Pancreas (tissue), 10 donors: ENCODE measurements at places on chromosomes 6 and 20. TPM values are rescaled to one million over a fixed set of nuclear protein-coding genes. Genes with fewer than 3 reads are reported as not detected.

- no peak for DNase-seq
These were observed 304.2 kb downstream of the LRFN2 start for GRCh38 chr6:40282986-40283385.

Gene DEF6
- total RNA-seq, result 9.4 TPM

DNA sequence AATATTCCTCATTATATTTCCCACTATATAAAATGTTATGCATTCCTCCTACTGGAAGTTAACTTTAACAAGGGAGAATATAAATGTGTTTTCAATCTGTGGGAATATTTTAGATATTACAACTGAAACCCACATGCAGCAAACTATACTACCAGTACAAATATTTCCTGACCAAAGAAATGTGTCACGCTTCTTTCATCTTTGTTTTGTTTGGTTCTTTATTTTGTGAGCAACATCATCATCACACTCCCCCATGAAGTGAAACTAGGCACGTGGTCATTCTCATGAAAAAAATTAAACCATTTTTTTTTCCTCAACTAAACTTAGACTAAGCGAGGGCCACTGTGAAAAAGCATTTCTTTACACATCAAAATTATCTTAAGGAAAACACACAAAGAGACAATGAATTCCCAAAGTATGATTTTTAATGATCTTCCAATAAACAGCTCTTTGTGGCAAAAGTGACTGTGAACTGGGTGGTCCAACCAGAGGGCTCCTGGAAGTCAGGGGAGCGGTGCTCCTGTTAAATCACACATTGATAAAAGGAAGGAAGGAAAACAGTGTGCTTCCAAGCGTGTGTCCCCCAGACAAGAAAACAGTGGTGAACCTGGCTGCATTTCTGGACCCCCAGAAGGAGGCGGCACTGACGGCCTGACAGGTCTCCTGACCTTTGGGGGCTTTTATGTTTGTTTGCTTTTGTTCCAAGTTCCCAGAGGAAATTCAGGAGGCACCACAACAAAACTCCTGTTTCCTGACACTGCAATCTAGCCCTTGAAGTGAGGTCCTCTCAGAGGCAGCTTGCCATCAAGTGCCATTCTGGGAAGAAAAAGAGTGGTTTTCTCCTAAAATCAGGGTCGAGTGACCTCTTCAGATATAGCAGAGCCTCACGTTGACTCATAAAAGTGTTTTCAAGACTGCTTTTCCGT, 166.8 kb upstream of the FOXQ1 start:
- DNase-seq, result no peak

DNA sequence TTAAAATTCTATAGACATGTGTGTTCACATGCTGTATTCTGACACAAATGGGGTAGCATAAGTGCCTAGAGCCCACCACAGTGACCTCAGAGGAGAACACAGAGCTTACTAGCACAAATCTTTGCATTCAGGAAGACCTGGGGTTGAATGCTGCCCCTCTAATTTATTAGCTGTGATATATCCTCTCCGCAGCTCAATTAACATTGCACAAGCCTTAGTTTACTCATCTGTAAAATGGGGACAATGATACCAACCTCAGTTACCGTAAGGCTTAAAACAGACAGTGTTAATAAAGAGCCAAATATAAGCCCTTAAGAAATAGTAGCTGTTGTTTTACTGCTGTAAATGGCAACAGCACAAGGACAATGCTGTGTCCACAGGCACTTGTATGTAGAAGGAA, 36.2 kb upstream of the IL17A start:
- no peak for DNase-seq

- DNase-seq, result no peak
These were observed 1.4 kb downstream of the CLIC1 start for GRCh38 chr6:31734821-31735406.

- DNase-seq, result no peak
These were observed 42.2 kb downstream of the SIRPA start for GRCh38 chr20:1937316-1937976.

DNA sequence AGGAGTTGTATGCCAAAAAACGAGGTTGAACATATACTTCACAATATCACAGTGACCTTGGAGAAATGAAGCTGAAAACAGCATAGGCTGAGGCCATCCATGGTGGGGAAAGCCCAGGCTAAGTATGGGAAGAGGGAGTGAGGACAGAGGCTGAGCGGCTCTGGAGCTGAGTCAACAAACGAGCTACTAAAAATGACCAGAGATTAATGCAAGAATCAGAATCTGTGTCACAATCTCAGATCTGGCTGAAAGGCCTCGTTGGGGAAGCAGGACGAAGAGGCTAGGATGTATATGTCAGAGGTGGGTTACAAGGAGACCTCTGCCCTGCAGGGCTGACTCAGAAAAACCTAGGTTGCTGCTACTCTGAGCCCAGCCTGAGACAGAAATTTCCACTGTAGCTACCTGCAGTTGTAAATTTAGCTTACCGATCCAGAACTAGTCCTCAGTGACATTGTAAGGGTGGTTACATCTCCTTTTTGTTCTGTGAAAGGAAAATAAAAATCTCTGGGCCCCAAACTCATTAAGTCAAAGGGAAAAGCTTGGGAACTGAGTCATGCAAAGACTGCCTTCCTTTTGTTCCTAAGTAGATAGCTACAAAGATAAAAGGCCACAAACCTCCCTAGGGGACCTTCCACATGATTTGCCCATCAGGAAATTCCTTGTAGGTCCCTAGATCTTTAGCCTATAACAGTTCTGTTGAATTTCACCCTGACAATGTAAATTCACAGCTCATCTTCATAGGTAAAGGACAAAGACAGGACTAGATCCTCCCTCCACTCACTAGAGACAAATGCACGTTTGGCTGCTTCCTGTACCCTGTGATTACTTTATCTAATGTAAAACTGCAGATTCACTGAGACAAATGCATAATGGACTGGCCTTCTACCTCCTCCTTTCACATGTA, 8.5 kb upstream of the TUBB2A start:
- DNase-seq, result no peak

- no peak for DNase-seq
These were observed 624.3 kb downstream of the PTPRT start for GRCh38 chr20:42565235-42565995.

DNA sequence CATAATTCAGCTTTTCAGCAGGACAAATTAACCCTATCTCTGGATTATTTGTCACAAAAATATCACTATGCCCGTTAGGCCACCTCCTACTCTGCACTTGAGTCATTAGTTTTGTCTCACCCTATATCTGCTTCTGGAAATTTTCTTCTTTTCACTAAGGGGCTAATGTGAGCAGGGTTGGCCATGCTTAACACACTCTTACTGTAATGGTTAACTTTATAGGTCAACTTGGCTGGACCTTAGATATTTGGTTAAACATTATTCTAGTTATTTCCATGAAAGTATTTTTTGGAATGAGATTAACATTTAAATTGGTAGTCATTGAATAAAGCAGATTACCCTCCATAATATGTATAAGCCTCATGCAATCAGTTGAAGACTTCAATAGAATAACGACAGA, 394.6 kb upstream of the PTCHD4 start:
- no peak for DNase-seq

- DNase-seq, result no peak
These were observed 12.9 kb upstream of the ZNF391 start for GRCh38 chr6:27375613-27376079.

GRCh38 chr20:17904027-17904426, 64.6 kb downstream of the SNX5 start:
- DNase-seq, result no peak

GRCh38 chr20:44962483-44962882, 2.3 kb upstream of the TOMM34 start:
- DNase-seq, result no peak

Gene CCN5
- total RNA-seq, result 0.14 TPM

GRCh38 chr6:161792851-161793493, 519.1 kb upstream of the AGPAT4 start:
- DNase-seq, result no peak

Gene HLA-DPB1
- 14.3 TPM for total RNA-seq
